ENCODE measurements at places on chromosomes 4 and X.

- H3K36me3 ChIP-seq, result no peaks in the 10 kb centered on the region
- H3K4me3 ChIP-seq, result no peak overlapping the region
- no peak for DNase-seq
Observed at GRCh38 chr4:76246025-76246424, 5.5 kb upstream of the FAM47E start.

- no peak overlapping the region for H3K4me3 ChIP-seq
- DNase-seq, result no peak
- no peaks in the 10 kb centered on the region for H3K36me3 ChIP-seq
- H3K27ac ChIP-seq, result no peak overlapping the region
Observed at GRCh38 chr4:100062921-100063320, 112.8 kb upstream of the H2AZ1 start.

- H3K4me1 ChIP-seq, result no peaks in the 10 kb centered on the region
- H3K27me3 ChIP-seq, result no peaks in the 10 kb centered on the region
- no peaks in the 10 kb centered on the region for H3K36me3 ChIP-seq
- no peak overlapping the region for H3K4me3 ChIP-seq
Observed at GRCh38 chr4:24589448-24589847, 5.1 kb upstream of the DHX15 start.

DNA sequence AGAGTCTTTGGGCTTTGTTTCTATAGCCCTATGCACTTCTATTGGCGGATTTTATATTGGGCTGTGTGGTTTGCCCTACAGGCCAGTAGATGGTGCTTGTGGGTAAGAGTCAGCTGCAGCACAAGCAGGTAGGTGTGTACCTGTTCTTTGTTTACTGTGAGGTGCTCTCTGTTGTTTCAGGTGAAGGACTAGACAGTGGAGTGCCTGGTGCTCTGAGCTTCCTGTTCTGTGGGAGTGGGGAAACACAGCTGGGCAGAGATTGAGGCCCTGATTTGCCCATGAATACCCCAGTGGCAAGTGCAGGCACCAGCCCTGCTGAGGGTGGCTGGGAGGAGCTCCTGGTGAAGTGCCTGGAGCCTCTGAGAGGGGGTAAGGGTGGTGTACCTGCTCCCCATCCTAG is 26.3 kb upstream of the UCP1 start:
- no peaks in the 10 kb centered on the region for H3K27me3 ChIP-seq
- DNase-seq, result no peak
- no peaks in the 10 kb centered on the region for H3K36me3 ChIP-seq
- no peak overlapping the region for H3K27ac ChIP-seq
- no peak overlapping the region for H3K4me3 ChIP-seq

- H3K4me3 ChIP-seq, result no peak overlapping the region
- no peak overlapping the region for H3K27ac ChIP-seq
- no peaks in the 10 kb centered on the region for H3K4me1 ChIP-seq
- no peak for DNase-seq
- no peaks in the 10 kb centered on the region for H3K27me3 ChIP-seq
Observed at GRCh38 chr4:15117270-15117946, 115.1 kb downstream of the CPEB2 start.

GRCh38 chr4:26050212-26050643 is 136.2 kb downstream of the SMIM20 start:
- DNase-seq, result peak; percentile 69
- H3K27me3 ChIP-seq, result no peaks in the 10 kb centered on the region
- H3K4me3 ChIP-seq, result no peak overlapping the region
- H3K27ac ChIP-seq, result peak overlapping the region; percentile 93
- H3K4me1 ChIP-seq, result peaks cover 10% of the 10 kb centered on the region

GRCh38 chr4:8579526-8580320 is 469 bp upstream of the GPR78 start:
- H3K4me3 ChIP-seq, result no peak overlapping the region
- peaks cover 3% of the 10 kb centered on the region for H3K27me3 ChIP-seq
- H3K27ac ChIP-seq, result no peak overlapping the region
- H3K36me3 ChIP-seq, result no peaks in the 10 kb centered on the region
- no peak for DNase-seq

- no peaks in the 10 kb centered on the region for H3K4me1 ChIP-seq
- no peaks in the 10 kb centered on the region for H3K36me3 ChIP-seq
- no peak for DNase-seq
- H3K27me3 ChIP-seq, result no peaks in the 10 kb centered on the region
- H3K27ac ChIP-seq, result no peak overlapping the region
Observed at GRCh38 chr4:4726051-4726450, 133.4 kb upstream of the MSX1 start.

- no peak for DNase-seq
- H3K4me3 ChIP-seq, result no peak overlapping the region
- H3K36me3 ChIP-seq, result peaks cover 30% of the 10 kb centered on the region
- no peaks in the 10 kb centered on the region for H3K27me3 ChIP-seq
- no peaks in the 10 kb centered on the region for H3K4me1 ChIP-seq
Observed at GRCh38 chr4:153634738-153635353, 49.2 kb upstream of the TLR2 start.

- H3K27me3 ChIP-seq, result no peaks in the 10 kb centered on the region
- DNase-seq, result no peak
- no peak overlapping the region for H3K27ac ChIP-seq
Observed at GRCh38 chr4:81445196-81445595, 26.5 kb downstream of the RASGEF1B start.

- DNase-seq, result no peak
- no peak overlapping the region for H3K4me3 ChIP-seq
- H3K27ac ChIP-seq, result no peak overlapping the region
Observed at GRCh38 chr4:113823291-113823659, 61.7 kb upstream of the CAMK2D start.

DNA sequence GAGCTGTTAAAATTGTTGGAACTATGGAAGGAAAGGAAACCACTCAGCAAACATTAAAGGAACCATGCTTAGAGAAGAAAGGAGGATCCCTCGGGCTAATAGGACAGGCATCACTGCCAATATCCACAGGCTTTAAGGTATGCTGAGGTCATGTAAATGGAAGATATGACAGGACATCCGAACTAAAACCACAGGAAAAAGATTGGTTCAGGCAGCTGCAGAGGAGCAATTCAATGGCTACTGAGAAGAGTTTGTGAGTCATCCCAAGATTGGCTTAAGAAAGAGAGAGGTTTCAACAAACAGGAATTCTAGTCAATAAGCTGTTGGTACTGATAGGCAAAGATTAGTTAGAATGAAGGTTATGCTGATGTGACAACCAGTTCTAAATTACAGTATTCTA is 106.4 kb upstream of the FAM241A start:
- no peak overlapping the region for H3K4me3 ChIP-seq
- DNase-seq, result no peak
- H3K4me1 ChIP-seq, result no peaks in the 10 kb centered on the region

- no peaks in the 10 kb centered on the region for H3K4me1 ChIP-seq
- DNase-seq, result no peak
- no peaks in the 10 kb centered on the region for H3K27me3 ChIP-seq
- H3K27ac ChIP-seq, result no peak overlapping the region
- H3K4me3 ChIP-seq, result no peak overlapping the region
Observed at GRCh38 chr4:160141206-160141605, 1038.3 kb downstream of the RAPGEF2 start.

DNA sequence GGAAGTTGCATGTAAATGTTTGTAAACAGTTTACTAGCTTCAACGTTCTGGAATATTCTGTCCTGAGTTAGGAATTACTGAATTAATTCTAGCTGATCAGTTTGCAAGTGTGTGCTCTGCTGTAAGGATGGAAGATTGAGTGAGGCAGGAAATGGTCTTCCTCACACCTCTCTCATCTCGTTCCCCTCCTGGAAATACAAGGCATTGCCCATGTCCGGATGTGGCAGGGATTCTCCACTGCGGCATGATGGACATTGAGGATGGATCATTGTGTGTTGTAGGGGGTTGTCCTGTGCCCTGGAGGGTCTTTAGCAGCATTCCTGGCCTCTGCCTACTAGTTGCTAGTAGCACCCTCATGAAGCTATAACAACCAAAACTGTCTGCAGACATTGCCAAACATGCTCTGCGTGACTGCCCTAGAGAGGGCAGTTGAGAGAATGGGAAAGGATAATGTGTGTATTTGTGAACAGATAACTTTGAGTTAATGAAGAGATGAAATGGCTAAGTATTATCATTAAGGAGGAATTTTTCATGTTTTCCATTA is 12.6 kb downstream of the CA5B start:
- no peaks in the 10 kb centered on the region for H3K27me3 ChIP-seq
- peak overlapping the region; percentile 13 for H3K4me3 ChIP-seq
- no peaks in the 10 kb centered on the region for H3K36me3 ChIP-seq
- peaks cover 3% of the 10 kb centered on the region for H3K4me1 ChIP-seq
- H3K27ac ChIP-seq, result peak overlapping the region; percentile 89

GRCh38 chrX:63658920-63659319 is 126.1 kb downstream of the ARHGEF9 start:
- peak overlapping the region; percentile 77 for H3K27ac ChIP-seq
- no peak overlapping the region for H3K4me3 ChIP-seq
- H3K27me3 ChIP-seq, result no peaks in the 10 kb centered on the region
- DNase-seq, result peak; percentile 66
- peaks cover 6% of the 10 kb centered on the region for H3K4me1 ChIP-seq

GRCh38 chrX:68049466-68049865 is 383.8 kb downstream of the OPHN1 start:
- no peaks in the 10 kb centered on the region for H3K27me3 ChIP-seq

DNA sequence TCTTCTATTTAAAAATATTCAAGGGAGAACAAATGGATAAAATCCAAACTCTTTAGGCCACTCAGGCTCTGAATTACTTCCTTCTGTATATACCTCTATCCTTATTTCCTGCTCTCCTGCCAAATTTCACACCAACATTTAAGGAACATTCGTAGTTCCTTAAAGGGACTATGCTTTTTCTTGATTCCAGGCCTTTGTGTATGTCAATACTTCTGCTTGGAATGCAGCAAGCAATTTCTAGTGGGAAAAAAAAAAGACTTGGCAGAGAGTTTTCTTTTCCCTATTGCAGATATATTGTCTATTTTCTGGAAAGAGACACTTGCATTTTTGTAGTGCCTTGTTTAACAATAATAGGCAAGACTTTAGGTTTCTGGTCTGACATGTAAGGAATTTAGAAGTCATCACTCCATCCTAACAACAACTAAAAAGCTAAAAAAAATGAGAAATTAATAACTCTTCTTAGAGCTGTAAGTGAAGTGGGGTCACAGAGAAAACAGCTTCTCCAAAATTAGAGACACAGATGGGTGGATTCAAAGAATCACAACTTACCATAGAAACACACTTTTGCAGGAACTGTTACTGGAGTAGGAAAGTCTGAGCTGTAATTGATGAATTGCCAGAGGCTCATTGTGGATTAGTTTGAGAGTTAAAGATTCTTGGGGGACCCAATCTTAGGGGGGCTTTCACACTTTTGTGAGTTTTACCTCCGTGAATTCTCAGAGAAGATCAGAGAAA is 2.1 kb upstream of the ADH5 start:
- peaks cover 12% of the 10 kb centered on the region for H3K4me1 ChIP-seq
- peak overlapping the region; percentile 2 for H3K4me3 ChIP-seq
- DNase-seq, result no peak
- peaks cover 1% of the 10 kb centered on the region for H3K36me3 ChIP-seq
- H3K27me3 ChIP-seq, result no peaks in the 10 kb centered on the region

DNA sequence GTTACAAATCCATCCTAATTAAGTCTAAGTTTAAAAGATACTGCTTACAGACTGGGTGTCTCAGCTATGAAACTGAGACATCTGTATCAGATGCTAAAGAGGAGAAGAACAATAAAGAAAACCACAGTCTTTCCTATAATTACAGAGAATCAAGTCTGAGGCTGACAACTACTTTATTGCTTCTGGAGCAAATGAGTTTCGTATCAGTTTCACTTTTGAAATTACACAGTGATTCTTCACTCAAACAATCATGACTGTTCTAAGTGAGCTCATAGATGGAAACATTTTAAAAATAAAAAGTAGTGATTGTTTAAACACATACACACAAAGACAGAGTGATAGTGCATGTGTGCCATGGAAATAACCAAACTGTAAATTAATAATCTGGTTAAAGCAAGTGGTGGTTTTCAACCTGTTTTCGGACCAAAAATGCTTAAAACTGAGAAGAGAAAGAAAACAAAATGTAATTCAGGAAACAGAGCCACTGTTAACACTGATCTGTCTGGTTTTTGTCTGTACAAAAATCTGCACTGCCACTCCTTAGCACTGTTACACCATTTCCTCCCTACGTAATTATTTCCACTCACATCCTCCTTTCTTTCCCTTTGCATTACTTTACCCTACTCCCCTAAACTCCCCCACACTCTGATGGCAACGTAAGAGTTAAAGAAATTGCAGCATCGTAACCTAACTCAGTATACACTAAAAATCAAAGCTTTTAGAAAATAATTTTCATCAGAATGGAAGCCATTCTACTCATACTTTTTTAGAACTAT is 12.5 kb downstream of the RFC1 start:
- H3K4me3 ChIP-seq, result peak overlapping the region; percentile 49
- peak overlapping the region; percentile 74 for H3K27ac ChIP-seq
- no peak for DNase-seq
- no peaks in the 10 kb centered on the region for H3K27me3 ChIP-seq
- H3K4me1 ChIP-seq, result peaks cover 3% of the 10 kb centered on the region
- peaks cover 26% of the 10 kb centered on the region for H3K36me3 ChIP-seq

- no peak for DNase-seq
- no peak overlapping the region for H3K4me3 ChIP-seq
- H3K4me1 ChIP-seq, result no peaks in the 10 kb centered on the region
- H3K27ac ChIP-seq, result no peak overlapping the region
- H3K27me3 ChIP-seq, result no peaks in the 10 kb centered on the region
Observed at GRCh38 chr4:57430726-57431125, 320.5 kb upstream of the IGFBP7 start.

- no peak overlapping the region for H3K4me3 ChIP-seq
- no peak overlapping the region for H3K27ac ChIP-seq
- no peaks in the 10 kb centered on the region for H3K36me3 ChIP-seq
Observed at GRCh38 chr4:129176864-129177263, 80.9 kb downstream of the C4orf33 start.

DNA sequence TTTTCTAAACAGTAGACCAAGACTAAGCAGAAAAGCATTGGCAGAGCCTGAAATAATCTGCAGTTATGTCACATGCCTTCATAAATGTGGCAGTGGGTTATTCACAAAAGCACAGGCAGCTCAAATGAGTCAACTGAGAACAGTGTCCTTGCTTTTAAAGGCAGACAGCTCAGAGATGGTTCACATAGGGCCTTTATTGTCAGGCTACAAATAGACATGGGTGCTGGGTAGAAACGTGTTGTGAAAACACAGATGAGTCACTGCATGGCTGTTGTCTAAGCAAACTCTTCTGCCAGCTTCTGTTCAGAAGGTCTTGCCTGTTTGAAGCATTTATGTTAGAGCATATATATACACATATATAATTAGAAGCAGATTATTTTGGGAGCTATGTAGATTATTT is 118.0 kb downstream of the SLC4A4 start:
- H3K4me3 ChIP-seq, result no peak overlapping the region
- no peaks in the 10 kb centered on the region for H3K27me3 ChIP-seq
- no peak overlapping the region for H3K27ac ChIP-seq
- H3K4me1 ChIP-seq, result no peaks in the 10 kb centered on the region

- H3K27ac ChIP-seq, result no peak overlapping the region
- H3K4me1 ChIP-seq, result no peaks in the 10 kb centered on the region
- H3K36me3 ChIP-seq, result no peaks in the 10 kb centered on the region
- DNase-seq, result no peak
Observed at GRCh38 chr4:3009422-3009821, 46.1 kb downstream of the GRK4 start.

Measured in ascending aorta (tissue), 2 donors.